ENCODE measurements at places on chromosomes 7 and 10.

- DNase-seq = no peak
These were observed 126.2 kb upstream of the FEZF1 start for GRCh38 chr7:122430710-122431109.

- no peak for DNase-seq
These were observed 25.1 kb upstream of the LIMK1 start for GRCh38 chr7:74058486-74058885.

GRCh38 chr7:92739091-92739490, 97.3 kb downstream of the CDK6 start:
- DNase-seq = no peak

GRCh38 chr10:10911471-10911921, 106.2 kb upstream of the CELF2 start:
- peak; percentile 89 for DNase-seq

GRCh38 chr7:151899513-151900360, 22.8 kb upstream of the PRKAG2 start:
- no peak for DNase-seq

- DNase-seq = no peak
These were observed at the start of gene SFXN2 for GRCh38 chr10:102714621-102715455. Gene SFXN2 (plus strand): TSS chr10:102714636. CDS start chr10:102726637, 12,001 bp downstream.
